Fibroblast of skin of scalp (primary cell): ENCODE measurements at places on chromosomes 16 and 17.

DNA sequence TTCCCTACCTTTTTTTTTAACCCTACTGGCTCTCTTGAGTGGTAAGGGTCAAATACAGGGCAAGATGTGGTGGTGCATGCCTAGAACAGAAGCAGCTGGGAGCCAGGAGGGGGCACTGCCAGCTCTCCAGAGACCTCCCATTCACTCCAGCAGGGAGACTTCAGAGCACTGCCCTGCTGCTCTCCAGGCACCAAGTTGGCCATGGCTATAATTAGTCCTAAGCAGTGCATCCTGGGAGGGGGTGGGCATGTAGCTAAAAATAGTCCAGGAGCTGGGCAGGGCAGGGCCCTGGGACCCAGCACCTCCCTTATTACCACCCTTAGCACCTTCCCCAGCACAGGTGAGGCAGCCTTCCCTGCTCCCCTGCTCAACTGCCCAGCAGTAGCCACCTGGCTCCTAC lies 3.5 kb downstream of the CORO6 start:
- DNase-seq, result peak; percentile 51

DNA sequence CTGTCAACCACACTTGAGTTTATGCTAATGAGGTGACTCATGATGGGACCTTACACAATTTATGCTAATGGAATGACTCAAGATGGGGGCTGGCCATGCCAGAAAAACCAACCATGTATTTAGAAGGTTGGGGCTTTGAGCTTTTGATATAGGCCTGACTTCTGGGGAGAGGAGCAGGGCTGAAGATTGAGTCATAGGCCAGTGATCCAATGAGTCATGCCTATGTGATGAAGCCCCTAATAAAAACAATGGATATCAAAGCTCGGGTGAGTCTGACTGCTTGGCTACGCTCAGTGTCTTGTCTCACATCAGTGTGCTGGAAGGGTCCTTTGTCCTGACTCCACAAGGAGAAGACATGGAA lies 7.3 kb downstream of the MFSD6L start:
- DNase-seq, result peak; percentile 90

- peak; percentile 38 for DNase-seq
These were observed 54.3 kb downstream of the NEUROD2 start for GRCh38 chr17:39553341-39553945.

DNA sequence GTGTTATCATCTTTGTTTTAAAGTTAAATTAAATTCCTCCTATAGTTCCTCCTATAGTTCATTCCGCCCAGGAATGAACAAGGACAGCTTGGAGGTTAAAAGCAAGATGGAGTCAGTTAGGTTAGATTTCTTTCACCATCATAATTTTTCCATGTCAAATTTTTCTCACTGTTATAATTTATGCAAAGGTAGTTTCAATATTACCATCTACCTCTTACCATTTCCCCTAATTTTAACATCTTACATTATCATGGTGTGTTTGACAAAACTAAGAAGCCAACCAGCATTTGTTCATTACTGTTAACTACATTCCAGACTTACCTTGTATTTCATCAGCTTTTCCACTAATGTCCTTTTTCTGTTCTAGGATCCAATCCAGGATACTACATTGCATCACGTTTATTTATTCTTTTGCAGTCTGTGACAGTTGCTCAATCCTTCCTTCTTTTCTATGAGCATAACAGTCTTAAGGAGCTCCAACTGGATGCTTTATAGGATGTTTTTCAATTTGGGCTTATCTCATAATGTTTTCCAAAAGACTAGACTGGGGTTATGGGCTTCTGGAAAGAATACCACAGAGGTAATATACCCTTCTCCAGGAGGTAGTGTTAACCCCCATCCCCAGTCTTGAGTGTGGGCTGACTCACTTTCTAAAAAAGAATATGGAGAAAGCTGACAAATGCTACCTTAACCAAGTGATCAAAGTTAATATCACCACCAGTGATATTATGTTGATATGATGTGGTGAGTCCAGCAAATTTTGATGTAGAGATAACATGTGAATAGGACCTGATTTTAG lies 158.5 kb downstream of the PPM1E start:
- DNase-seq, result peak; percentile 12

DNA sequence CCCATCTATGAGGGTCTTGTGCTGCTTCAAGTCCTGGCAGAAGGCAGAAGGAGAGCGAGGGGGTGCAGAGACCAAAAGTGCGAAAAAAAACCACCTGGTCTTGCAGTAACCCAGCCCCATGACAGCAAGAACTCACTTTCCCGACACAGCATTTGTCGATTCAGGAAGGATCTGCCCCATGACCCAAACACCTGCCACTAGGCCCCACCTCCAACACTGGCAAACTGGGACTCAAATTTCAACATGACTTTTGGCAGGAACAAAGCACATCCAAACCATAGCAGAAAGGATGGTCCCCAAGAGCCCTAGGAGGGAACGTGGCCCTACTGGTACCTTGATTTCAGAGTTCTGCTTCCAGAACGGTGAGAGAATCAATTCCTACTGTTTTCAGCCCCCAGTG lies 34.7 kb upstream of the KLHDC4 start:
- DNase-seq, result no peak
